ENCODE measurements at places on chromosomes 12 and 14.
A peak's percentile ranks its signal among the peaks of the same experiment; 100 is the strongest.

DNA sequence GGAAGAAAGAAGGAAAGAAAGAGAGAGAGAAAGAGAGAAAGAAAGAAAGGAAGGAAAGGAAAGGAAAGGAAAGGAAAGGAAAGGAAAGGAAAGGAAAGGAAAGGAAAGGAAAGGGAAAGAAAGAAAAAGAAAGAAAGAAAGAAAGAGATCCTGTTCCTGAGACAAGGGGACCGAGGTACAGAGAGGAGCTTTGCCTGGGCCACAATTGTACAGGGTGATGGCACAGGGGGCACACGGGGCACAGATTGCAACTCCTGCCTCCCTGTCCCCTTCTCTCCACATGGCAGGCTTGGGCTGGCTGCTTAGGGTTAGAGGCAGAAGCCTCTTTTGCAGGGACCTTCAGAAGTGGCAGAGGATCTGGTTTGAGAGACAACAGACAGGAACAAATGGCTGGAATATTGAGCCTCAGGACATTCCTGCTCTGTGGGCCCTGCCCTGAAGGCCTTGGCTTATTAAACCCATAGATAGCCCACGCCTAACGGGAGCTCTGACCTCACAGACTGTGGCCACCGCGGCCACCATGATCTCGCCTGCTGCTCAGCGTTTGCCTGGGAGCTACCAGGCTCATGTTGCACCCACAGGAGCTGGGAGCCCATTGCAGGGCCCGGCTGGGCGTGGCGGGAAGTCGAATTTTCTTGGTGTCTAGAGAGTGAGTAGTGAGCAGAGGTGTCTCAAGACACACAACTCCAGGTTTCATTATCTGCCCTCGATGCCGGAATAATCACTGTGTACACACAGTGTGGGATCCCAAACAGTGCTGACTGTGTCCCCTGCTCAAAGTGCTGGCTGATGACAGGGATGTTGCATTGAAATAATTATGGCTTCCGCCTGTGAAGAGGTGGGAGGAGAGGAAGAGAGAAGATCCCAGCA, 147.9 kb upstream of the NCOR2 start:
- no peak for DNase-seq

- DNase-seq = no peak
These were observed 169.0 kb downstream of the FBXL14 start for GRCh38 chr12:1425396-1425729.

- DNase-seq = no peak
These were observed 41.7 kb upstream of the ITPR2 start for GRCh38 chr12:26874501-26875296.

GRCh38 chr12:28177905-28178304, 12.4 kb upstream of the CCDC91 start:
- DNase-seq = no peak

DNA sequence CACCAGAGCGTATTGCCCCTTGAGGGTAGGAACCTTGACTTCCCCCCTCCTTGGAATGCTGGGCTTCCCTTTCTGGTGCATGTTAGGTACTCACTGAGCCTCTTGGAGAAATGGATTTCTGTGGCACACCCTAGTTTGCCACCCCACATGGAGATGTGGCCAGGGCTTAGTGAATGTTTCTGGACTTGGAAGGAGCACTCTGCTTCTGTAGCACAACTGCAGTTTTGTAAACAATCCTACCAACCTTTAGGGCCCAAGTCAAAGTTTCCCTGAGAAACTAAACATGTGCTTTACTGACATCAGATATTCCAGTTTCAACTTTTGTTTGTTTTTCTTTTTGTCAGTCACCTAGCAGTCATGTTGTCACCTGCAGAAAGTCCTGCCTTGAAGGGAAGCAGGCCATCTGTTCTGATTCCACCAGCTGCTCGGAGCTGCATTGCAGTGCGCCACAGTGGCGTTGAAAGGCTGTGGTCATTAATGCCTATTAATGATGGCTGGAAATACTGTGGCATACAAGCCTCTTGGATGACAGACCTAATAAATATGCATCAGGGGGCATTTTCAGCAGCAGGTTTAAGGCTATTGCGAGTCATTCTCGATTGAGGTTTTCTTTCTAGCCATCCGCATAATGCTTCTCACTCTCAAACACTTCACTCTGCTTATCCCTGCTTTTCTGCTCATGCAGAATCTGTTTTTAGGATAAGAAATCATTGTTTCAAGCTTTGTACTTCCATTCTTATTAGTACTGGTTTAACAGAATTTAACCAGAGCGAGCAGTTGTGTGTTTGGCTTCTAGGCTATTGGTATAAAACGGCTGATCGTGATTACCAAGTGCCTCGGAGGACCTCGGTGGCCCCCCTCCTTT, 7.8 kb downstream of the PELI2 start:
- DNase-seq = no peak

DNA sequence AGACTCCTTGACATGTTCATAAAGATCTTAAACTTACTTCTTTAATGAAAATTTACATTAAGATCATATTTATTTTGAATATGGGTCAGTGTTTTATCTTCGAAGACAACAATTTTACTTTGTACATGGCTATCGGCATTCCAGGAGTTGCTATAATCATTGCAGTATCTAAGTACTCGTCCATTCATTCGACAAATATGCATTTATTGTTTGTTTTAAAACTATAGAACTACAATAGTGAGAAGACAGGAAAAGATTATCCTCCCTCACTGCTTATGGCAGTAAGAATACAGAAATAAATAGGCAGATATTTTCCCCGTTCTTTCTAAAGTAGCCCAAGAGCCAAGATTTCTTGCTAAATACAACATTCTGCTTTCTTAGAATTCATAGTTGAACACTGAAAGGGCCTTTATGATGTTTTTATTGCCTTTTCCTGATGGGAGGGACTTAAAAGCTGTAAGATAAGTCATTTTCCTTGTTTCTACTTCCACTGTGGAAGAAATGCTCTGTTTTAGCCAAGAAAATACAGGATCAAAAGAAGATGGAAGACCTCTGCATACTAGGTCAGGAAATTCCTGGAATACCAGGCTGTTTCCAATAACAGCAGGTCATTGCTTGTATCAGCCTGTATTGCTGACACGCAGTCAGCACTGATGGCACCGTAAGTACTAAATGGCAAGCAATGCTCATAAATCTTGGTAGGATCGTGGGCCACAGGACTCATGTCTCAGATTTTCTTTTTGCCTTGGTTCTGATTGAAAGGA, 521.0 kb upstream of the ATP2B1 start:
- no peak for DNase-seq

DNA sequence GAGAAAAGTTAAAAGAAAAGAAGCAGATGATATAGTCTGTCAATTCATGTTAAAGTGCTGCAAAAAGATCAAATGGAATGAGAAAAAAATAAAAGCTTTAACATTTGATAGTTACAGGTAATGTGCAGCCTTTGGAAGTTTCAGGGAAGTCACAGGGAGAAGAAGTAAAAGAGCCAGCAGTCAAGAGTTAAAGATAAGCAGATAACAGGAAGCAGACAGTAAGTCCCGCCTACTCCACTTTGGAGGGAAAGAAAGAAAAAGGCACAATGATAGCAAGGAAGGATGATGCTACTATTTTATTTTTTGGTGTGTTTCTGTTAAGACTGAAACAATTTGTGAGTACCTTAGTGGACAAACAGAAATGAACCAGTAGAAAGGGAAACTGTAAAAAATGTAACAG, 111.1 kb upstream of the KRR1 start:
- DNase-seq = no peak

DNA sequence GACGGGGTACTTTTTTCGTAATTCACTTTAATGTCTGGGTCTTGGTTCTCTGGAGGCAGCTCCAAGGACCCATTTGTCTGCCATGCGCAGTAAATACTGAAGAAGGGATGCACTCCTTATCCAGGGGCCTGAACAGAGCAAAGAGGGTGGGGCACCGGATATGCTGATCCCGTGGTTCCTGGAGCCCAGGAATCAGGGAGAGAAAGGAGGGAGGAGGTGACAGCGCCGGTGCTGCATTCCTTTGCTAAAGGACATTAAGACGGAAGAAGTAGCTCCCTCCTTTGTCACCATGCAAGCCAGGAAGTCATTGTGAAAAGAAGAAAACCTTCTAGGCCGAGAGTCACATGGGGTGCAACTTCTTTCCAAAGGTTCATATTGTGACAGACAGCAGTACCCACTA, 1057.7 kb downstream of the VRK1 start:
- no peak for DNase-seq

DNA sequence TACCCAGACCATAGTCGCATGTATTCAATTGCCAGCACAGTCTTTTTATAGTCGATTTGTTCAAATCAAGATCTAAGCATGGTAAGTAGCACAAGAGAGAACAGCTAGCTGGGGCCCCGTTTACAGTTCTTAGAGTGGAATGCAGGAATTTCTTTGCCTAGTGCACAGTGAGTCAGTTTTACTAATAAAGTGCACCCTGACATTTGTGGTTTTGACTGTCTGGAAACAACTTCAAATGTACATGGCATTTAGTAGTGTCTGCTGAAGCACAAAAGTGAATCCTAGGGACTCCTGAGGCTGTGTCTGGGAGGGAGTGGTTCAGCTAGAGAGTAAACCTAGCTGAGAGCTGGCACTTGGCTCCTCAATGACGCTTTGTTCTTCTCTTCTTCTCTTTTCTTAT, 64.9 kb downstream of the TMX1 start:
- no peak for DNase-seq

- peak; percentile 66 for DNase-seq
These were observed 5.8 kb downstream of the TMEM253 start for GRCh38 chr14:21106498-21107282.

GRCh38 chr14:102591372-102591943, 991 bp upstream of the RCOR1 start:
- peak; percentile 7 for DNase-seq

DNA sequence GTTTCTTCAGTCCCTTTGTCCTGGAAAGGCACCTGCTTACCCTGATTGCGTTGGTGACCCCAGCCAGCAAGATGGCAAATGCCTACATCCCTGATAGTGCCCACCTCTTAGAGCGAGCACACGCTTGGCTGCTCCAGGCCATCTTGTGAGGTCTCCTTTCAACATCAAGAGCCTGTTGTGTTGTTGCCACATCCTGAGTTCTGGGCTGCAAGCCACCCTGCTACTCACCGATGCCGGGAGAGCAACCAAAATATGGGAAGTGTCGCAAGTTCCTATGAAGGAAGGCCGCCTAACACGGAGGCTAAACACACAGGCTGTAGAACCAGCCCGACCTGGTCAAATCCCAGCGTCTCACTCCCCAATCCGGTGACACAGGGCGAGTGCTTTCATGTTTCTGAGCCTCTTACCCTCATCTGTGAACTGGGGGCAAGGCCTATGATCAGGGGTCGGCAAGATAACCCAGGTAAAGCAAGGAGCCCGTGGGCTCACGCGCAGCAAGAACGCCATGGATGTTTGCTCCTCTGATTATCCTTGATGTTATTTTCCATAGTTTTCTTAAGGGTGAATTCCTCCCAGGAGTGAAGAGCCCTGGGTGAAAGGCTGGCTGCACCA, 98.4 kb downstream of the LGMN start:
- DNase-seq = no peak

GRCh38 chr12:121295116-121295745, 1.3 kb downstream of the CAMKK2 start:
- DNase-seq = no peak

DNA sequence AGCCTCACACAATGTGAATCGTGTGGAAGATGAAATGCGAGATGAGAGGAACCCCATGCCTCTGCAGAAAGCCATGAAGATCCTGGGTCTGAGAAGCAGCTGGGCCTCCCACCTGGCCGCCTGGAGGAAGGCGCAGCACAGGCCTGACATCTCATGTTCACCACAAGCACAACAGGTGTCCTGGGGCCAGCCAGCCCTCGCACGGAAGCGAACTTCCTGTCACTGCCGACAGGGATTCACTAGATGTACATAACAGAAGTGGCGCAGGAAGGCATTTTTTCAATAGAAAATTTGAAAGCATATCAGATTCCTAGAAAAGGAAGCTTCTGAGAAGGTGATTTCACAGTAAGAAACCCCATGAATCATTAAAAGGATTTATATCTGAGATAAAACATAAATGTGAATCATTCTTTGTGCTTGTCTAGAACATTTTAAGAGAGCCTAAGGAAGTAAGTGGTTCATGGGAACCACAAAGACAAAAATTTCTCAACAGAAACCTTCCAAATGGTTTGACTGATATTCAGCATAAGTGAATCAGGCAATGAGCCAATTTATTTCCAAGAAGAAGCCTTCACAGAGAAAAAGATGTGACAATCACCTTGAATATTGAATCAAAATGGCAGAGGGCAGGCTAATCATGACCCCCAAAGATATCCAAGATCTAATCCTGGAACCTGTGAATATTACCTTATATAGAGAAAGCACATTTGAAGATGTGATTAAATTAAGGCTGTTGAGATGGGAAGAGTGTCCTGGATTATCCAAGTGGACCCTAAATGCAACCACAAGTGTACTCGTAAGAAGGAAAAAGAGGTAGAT, 311.9 kb downstream of the DUSP6 start:
- peak; percentile 58 for DNase-seq

DNA sequence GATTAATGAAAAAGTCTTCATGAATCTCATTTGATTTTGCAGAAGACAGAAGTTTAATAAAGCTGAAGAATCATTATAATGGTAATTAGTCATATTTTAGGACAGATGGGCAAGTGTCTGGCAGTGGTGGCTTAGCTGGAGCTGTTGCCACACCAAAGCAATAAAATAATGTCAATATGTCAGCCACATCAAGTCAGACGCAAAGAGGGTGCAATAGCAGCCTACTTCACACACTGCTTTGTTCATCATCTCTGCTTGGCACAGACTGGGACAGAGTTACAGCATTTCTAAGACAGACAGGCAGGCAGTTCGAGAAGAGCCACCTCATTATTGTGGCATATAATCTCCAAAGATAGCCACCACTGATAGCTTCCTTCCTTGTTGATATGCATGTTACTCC, 16.9 kb upstream of the KRR1 start:
- no peak for DNase-seq

DNA sequence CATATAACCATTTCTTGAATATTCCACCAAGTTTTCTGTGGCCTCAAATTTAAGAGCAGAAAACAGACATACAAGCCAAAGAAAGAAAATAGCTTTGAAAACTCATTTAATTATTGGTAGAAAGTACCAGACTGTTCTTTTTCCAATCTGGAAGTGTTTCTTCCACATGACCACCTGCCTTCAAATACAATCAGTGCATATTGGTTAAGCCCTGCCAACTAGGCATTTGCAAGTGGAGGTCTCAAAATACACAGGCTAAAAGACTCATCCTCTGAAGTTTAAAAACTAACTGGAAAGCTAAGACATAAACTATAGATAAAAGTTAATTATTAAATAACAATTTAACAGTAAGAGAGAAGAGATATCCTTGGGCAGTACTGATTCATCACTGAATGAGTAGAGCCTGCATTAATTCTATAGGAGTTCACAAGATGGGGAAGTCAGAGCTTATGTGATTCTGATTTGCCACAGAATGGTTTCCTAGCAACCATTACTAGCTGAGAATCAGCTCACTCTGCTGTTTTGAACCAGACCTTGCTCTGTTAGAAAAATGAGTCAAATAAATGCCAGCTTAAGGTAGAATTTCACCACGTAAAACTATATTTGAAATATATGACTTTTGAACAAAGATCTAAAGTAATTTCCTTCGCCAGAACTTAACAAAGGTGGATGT, 433.8 kb downstream of the FUT8 start:
- no peak for DNase-seq
